Caco-2 (cell line): ENCODE measurements at places on chromosomes 3 and 15. TPM values are rescaled to one million over a fixed set of nuclear protein-coding genes. Genes with fewer than 3 reads are reported as not detected.

DNA sequence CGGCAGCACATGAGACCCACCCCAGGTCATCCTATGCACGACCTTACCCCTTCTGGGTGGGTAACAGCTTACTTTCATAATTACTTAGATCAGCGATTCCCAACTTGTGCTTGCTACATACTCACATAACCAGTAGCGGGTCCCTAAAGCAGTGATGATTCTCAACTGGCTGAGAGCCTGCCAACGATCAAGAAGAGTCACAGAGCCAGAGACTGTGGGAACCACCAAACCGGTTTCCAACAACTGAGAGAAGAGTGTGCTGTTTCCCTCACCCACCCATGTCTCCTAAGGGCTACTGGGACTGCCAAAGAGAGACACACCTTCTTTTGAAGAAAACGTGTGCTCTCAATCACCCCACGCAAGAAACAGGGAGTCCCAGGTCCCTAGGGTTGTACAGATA, 12.0 kb upstream of the XXYLT1 start:
- peaks cover 56% of the 10 kb centered on the region for H3K4me1 ChIP-seq
- DNase-seq, result no peak
- H3K27ac ChIP-seq, result peak overlapping the region; percentile 35
- no peak overlapping the region for H3K4me3 ChIP-seq

DNA sequence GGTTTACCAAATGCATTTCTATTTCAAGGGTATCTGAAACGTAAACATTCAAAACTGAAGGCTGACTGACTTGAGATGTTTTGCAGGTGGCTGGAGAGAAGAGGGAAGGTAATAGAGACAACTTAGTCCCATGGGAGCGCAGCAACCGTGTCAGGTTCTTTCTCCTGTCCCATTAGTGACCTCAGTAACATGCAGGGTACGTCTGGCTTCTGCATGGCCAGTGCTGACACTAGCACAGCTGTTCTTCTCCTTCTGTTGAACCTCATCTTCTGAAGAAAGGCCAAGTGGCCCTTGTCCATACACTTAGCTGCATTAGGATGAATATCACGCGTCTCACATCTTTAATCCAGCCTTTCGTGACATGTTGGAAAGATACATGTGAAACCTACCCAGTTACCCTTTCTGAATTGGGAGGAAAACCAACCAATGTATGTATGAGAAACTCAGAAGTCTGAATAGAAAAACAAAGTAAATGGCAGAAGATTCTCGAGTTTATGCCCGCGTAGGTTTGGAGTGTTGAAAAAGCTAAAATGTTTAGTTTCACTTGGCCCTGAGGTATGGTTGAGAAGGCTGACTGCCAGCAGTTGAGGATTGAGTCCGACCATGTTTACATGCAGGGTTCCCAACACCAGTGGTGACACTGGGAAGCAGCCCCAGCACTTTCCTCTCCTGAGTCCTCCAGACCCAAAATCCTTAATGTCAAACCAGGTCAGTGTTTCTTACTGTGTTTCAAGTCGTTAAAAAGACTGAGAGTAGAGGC, 10.3 kb downstream of the NCBP2 start:
- no peak overlapping the region for H3K27ac ChIP-seq
- no peak overlapping the region for H3K4me3 ChIP-seq
- DNase-seq, result no peak
- H3K36me3 ChIP-seq, result peaks cover under 1% of the 10 kb centered on the region
- no peaks in the 10 kb centered on the region for H3K27me3 ChIP-seq

GRCh38 chr15:70265466-70265978, 167.8 kb upstream of the TLE3 start:
- no peak overlapping the region for H3K4me3 ChIP-seq
- DNase-seq, result no peak
- no peaks in the 10 kb centered on the region for H3K27me3 ChIP-seq
- peaks cover 9% of the 10 kb centered on the region; the same call in 1 of the 2 replicates for H3K4me1 ChIP-seq

The RBP2 gene
- 26.9 and 28.0 TPM in 2 replicates for total RNA-seq

The EPHB1 gene
- 2.3 and 4.6 TPM in 2 replicates for total RNA-seq

The ATRIP gene
- total RNA-seq, result 14.4 and 15.9 TPM in 2 replicates
